ENCODE measurements at places on chromosomes 16 and 17.
A peak's percentile ranks its signal among the peaks of the same experiment; 100 is the strongest.

DNA sequence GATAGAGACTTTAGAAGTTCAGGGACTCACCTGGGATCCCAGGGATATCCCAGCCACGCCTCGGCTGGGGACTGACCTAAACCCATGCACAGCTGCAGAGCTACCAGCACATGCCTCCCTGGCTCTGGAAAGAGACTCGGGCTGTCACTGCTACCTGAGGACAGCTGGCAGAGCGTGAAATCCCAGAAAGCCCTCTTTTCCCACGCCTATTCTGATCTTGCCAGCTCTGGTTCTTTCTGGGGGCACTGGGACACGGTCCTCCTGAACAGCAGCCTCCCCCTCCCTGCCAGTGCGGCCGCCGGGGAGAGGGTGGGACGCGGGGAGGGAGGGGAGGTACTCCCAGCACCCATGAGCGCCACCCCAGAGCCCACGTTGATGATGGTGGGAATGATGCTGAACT lies 10.8 kb downstream of the P2RX5 start:
- no peak for DNase-seq

DNA sequence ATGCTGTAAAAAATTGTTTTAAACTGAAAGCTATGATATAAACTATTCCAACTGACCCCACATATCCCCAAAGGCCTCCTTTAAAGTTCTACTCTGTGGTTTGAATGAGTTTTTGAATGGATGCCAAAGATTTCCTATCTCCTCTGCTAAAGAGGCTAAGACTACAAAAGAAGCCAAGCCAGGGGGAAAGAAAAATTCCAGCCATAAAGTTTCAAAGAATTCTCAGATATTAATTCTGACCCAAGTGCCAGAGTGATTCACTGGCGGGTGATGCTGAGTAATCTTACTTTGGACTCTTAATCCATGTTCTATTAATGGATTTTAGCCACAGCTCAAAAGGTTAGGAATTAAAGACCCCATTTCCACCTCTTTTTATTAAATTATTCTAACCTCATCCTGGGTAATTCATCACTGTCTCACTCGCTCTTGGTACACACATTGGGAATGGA lies 60.7 kb downstream of the HS3ST3A1 start:
- DNase-seq, result peak; percentile 73

DNA sequence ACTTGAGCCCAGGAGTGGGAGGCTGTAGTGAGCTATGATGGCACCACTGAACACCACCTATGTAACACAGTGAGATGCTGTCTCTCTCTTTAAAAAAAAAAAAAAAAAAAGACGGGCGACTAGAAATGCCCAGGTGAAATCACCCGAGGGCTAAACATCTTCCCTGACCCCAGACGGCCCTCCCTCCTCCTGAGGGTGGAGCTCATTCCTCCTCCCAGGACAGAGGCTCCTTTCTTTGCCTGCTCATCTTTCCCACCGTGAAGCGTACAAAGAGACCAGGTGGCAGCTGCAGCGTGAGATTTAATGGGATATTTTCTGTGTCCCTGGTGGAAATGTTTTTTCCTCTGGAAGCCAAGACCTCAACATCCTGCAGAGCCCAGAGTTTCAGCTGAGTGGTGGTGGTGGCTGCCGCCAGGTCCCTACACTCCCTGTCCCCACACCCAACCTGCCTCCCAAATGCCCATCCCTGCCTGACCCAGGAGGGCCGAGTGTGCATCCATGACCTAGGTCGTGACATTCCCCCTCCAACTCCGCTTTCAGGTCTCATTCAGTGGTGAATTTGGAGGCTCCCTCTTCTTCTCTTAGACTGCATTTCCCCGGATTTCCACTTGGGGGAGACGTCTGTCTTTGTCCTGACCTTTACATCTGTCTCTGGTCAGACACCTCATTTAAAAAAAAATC lies 14.4 kb upstream of the GPRC5B start:
- DNase-seq, result peak; percentile 45

- no peak for DNase-seq
Measured at GRCh38 chr16:27778926-27779570, 229.1 kb downstream of the KATNIP start.

DNA sequence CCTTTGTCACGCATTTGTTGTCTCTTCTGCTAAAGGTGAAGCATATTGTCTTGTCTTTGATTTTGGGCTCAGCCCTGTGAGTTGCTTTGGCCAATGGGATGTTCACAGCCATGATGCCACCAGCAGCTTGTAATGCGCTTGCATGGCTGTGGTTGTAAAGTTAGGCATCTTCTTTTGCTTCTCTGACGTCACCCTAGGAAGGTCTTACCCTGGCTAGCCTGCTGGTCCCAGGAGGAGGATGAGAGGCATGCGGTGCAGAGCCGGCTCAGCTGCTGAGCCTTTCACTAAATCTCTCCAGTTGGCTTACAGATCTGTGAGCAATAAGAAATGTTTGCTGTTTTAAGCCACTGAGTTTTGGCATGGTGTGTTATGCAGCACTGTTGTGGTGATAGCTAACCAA lies 40.8 kb downstream of the IRX6 start:
- no peak for DNase-seq

DNA sequence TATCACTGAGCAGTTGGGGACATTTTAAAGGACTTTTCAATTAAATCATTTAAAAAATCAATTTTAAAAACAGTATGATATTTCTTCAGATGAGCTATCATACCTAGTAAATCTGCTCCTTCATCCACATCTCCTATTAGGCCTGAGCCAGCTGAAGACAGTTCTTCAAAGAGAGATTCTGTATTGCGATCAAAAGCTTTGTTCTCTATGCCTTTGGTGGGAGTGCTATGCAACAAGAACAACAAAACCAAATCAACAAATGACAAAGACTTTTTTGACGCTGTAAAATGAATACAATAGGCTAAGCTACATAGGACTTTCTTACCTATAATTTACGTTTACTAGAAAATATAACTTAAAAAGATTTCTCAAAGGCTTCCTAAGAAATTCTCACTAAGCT lies 106.5 kb downstream of the SPAG9 start:
- DNase-seq, result no peak

DNA sequence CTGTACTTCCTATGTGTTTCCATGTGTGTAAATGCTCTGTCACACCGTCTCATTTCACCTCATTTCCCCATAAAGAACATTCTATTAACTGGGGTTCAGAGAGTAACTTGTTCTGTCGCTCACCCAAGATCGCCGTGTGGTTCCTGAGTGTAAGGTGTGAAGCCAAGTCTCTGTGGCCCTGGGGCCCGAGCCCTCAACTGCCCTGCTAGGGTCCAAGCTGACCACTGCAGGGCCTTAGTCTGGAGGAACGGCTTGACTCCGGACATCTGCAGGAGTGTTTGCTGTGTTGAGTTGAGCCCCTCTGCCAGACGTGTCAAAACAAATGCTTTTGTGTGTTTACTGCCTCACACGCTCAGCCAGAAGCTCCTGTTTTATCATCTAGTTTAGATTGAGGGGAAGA lies 244.1 kb downstream of the CCDC182 start:
- no peak for DNase-seq

DNA sequence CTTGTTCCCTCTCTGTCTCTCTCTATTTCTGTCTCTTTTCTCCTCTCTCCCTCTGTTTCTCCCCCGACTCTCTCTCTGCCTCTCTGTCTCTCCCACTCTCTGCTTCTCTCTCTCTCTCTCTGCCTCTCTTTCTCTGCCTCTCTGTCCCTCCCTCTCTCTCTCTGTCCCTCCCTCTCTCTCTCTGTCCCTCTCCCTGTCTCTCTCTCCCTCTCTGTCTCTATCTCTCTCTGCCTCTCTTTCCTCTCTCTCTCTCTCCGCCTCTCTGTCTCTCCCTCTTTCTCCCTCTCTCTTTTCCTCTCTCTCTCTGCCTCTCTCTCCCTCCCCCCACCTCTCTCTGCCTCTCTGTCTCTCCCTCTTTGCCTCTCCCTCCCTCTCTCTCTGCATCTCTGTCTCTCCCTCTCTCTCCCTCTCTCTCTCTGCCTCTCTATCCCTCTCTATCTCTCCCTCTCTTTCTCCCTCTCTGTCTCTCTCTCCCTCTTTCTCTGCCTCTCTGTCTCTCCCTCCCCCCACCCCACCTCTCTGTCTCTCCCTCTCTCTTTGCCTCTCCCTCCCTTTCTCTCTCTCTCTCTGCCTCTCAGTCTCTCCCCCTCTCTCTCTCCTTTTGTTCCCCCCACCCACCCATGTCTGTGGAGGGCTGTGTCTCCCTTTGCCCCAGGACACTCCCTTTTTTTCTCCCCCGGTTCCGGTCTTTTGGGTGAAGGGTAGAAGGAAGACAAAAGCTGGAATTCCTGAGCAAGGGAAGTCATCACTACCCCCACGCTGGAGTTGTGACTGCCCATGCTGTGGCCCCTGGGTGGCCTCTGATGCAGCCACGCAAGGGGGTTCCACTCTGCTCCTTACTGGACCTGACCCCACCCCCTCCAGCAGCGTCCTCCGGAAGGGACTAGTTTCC lies 27.1 kb upstream of the MGAT5B start:
- no peak for DNase-seq

- DNase-seq, result no peak
Measured at GRCh38 chr17:34012709-34013375, 242.2 kb upstream of the CCL2 start.

DNA sequence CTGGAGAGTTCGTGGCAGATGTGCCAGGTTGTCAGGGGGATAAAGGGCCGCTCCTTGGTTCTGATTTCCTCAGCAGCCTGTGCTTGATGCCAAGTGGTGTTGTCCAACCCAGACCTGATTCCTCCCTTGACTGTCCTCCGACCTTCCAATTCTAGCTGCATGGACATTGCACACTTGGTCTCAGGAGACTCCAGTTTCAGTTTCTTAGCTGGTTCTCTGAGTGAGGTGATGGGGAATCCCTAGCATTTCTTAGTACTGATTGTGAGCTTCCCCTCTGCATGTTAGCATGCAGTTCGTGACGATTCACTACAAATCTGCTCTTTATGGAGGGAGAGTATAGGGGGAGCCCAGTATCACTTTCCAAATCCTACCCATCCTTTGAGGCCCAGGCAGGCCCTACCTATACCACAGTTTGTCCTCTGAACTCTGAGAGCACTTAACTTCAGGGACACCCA lies 12.4 kb upstream of the CCR7 start:
- DNase-seq, result no peak

GRCh38 chr16:10868104-10868595 lies 8.9 kb upstream of the CIITA start:
- DNase-seq, result no peak

- DNase-seq, result peak; percentile 74
Measured at GRCh38 chr17:42720996-42721583, 23.8 kb downstream of the EZH1 start.

GRCh38 chr17:4947411-4948165 lies 742 bp downstream of the PFN1 start:
- DNase-seq, result no peak

- peak; percentile 24 for DNase-seq
Measured at GRCh38 chr17:56782338-56782737, 51.4 kb downstream of the C17orf67 start.

- DNase-seq, result peak; percentile 60
Measured at GRCh38 chr17:31085563-31085962, 9.2 kb upstream of the NF1 start.

- DNase-seq, result no peak
Measured at GRCh38 chr17:58363457-58364185, 11.6 kb upstream of the SUPT4H1 start.

DNA sequence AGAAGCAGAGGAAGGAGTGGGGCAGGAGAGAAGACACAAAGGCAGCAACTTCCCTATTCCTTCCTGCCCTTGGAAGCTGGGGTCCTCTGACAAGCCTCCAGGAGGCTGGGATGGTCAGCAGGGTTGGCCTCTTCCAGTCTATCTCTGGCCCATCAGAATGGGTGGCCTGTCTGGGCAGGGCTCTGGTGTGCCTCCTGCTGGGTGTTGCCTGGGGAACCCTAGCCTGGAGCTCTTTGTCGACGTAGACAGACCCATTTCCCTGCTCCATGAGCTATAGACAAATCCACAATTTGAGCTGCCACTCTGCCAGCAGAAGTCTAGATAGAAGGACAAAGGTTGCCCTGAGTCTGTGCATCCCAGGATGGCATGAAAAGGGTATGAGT lies 11.4 kb downstream of the IGFBP4 start:
- DNase-seq, result no peak
